Cardiac fibroblast (primary cell): ENCODE measurements at places on chromosomes 6 and 20.

DNA sequence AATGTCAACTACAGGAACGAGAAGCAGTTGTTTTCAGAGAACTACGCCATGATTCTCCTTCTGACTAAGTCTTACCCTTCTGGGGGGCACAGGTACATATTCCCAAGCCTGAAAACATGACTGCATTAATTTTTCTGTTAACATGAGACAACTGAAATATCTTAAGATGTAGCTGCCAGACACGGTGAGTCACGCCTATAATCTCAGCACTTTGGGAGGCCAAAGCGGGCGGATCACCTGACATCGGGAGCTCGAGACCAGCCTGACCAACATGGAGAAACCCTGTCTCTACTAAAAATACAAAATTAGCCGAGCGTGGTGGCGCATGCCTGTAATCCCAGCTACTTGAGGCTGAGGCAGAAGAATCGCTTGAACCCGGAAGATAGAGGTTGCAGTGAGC, 21.7 kb downstream of the TBC1D20 start:
- DNase-seq = no peak

DNA sequence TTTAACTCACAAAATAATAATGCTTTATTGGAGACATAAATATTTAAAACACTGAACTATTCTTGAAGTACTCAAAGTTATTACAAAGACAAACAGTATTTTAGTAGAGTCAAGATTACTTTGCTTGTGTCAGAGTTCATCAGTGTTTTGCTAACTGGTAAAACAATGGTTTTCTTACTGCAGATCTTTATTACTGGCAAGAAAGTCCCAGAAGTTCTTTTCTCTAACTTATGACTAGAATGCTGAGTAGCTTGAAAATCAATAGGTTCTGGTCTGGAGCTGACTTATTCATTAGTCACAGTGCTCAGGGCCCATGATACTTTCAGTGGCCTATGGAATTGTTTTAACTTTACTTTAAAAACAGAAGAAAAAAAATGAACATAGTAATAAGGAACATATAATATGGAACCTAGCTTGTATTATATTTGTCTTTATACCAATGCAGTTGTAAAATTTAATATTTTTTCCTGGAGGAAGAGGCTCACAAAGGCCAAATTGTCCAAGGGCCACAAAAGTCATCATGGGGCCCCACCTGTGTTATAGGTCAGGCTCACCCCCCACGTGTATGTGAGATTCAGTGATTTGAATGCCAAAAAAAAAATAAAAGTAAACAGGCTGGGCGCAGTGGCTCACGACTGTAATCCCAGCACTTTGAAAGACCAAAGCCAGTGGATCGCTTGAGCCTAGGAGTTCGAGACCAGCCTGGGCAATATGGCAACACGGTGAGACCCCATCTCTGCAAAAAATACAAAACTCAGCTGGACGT, 53.3 kb downstream of the PLEKHG1 start:
- peak; percentile 24 for DNase-seq

- DNase-seq = no peak
Measured at GRCh38 chr6:33166811-33167210, 25.5 kb downstream of the COL11A2 start.

DNA sequence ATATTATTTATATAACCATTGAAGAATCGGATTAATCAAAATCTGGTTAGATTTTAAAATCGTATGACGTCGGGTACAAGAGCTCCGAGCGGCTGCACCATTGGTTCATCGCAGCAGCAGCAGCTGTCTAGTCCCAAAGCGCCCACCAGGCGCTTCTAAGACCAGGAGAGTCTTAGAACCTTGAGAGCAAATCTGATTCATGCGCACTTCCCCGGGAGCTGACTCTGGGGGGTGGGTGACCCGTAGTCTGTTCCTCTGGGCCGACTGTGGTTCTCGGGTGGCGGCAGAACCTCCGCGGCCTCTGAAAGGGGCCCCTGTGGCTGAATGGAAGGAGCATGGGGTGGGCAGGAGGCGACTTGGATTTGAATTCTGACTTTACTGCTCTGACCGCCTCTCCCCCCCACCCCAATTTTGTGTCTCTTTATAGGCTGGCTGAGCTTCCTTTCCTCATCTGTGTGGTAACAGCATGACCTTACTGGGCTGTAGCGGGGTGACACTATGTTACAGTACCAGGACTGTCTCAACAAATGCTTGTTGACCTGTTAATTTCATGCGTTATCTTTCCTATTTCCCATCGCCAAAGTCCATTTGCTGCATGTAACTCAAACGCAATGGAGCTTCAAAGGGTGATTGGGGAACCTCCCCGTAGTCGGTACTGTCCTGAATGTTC, 119.7 kb downstream of the RTN4IP1 start:
- no peak for DNase-seq

DNA sequence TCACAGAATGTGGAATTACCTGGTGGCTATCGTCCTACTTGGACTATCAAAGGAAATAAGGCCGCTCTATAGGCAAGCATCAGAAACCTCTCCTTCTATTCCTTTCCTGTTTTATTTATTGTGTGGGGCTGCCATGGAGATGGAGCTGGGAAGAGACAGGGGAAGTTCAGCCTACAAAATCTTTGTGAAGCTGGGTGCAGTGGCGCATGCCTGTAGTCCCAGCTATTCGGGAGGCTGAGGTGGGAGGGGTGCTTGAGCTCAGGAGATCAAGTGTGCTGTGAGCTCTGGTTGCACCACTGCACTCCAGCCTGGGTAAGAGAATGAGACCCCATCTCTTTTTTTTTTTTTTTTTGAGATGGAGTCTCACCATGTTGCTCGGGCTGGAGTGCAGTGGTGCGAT, 60.3 kb downstream of the KCNB1 start:
- no peak for DNase-seq

GRCh38 chr6:53917464-53917842, 122.6 kb downstream of the LRRC1 start:
- no peak for DNase-seq

- DNase-seq = no peak
Measured at GRCh38 chr6:6560909-6561308, 27.6 kb upstream of the LY86 start.

DNA sequence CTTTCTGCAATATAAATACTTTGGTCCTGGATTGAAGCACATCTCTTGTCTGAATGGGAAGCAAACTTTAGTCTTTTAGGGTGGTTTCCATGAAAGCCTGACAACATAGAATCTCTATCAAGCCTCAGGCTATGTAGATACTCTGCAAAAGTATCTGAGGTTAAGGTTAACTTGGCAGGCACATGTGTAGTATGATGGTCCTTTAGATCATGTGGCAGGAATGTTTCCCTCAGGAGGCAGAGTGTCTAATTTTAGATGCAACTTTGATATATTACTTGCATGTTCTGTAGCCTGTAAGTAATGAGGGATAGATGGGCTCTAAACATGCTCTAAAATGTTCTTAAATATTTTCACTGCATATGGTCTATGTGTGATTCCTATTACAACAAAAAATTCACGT, 8.2 kb downstream of the MYB start:
- DNase-seq = no peak

- DNase-seq = no peak
Measured at GRCh38 chr6:105573138-105573537, 170.3 kb upstream of the PREP start.

DNA sequence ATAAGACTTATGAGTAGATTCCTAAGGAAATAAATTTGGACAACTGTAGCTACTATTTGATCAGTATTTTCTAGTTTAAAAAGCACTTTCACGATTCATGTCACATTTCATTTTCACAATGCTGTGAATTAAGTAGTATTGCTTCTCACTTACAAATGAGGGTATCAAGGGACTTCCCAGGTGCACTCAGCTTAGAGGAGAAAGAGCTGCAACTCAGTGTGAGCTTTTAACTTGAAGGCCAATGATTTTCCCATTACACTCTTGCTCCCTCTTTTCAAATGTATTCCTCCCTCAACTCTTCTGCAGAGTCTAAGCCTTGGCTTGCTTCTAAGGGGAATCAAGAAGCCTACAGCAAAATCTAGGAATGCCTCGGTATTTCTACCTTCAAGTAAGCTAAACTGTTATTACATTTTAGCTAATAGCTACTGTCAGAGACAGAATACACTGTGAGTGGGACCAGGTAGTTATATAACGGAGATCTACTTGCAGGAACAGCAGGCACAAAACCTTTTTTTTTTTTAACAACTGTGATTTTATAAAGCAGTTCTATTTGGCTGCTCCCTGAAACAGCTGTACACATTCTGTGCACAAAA, 339.0 kb downstream of the SYNE1 start:
- no peak for DNase-seq

GRCh38 chr6:105608711-105609374, 206.0 kb upstream of the PREP start:
- peak; percentile 66 for DNase-seq

DNA sequence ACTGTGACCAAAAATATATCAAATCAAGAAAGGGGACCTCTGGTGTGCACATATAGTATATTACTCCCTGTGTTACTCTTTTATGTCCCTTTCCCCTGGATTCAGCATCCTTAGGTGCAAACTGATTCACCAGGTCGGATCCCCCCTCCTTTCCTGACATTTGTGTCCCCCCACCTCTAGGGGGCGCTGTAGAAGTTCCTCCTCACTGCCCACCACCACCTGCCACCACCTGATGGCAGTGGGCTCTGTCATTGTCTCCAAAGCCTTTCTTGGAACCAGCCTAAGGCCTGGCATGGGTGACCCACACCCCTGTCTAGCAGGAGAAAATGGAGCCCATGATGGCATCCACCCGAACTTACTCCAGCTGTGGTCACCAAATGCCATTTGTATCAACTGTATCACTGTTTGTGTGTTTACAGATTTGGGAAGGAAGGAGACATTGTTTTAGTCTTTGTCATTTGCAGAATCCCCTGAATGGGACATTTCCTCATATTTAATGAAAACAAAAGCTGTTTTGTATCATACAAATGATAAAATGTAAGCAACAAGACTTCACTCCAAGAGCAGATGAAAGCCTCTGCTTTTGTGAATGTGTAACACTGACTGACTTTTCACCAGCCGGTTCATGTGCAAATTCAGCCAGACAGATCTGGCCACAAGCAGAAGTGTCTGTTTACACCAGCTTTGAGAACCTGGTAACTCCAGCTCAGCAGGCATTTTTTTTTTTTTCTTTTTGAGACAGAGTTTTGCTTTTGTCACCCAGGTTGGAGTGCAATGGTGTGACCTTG, 66.2 kb downstream of the ARMC2 start:
- peak; percentile 21 for DNase-seq

GRCh38 chr6:24768361-24768760, 6.4 kb upstream of the GMNN start:
- DNase-seq = no peak

- DNase-seq = no peak
Measured at GRCh38 chr6:69866351-69866769, at the start of gene COL19A1. TSS of gene COL19A1 (plus strand) at chr6:69866556. CDS start at chr6:69879568, 13,012 bp downstream.

DNA sequence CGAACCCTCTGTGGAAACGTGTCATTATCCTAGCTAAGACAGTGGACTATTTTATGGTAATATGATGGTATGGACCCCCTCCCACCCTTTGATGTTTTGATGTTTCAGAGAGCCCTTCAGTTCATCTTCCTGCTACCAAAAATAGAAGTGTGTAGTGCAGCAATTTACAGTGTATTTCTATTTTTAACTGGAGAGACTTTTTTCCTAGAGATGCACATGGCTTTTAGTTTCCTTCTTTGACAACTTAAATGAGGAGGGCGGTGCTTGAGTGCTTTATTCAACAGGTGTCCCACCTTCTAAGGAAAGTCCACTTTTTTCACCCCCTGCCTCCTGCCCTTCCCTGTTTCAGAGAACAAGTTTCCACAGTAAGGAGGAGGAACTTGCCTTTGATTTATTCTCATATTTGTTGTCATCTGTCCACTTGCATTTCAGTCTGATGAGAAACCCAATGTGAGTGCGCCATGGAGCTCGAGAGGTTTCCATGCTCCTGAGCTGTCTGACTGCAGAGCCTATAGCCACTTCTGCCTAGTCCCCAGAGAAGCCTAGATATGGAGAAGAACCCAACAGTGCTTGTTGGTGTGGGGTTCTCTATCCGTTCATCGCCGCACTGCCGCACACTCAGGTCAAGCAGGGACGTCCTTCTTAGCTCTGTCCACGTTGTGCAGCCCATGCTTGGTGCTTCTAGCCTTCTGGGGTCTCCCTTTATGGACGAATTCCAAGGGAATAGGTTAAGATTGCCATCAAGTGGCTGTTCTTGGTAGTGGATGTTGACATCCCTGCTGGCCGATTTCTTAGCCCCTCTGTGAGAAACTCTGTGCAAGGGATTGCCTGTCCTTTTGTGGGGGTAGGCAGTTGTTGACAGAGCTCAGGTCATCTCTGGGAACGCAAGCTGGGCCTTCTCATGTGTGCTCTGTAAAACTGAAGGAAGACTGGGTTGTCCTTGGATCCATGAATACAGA, 144.2 kb downstream of the JARID2 start:
- DNase-seq = peak; percentile 64

- no peak for DNase-seq
Measured at GRCh38 chr20:14986656-14987055, 649.2 kb upstream of the FLRT3 start.

- DNase-seq = no peak
Measured at GRCh38 chr6:87397656-87398055, 10.1 kb upstream of the CFAP206 start.

DNA sequence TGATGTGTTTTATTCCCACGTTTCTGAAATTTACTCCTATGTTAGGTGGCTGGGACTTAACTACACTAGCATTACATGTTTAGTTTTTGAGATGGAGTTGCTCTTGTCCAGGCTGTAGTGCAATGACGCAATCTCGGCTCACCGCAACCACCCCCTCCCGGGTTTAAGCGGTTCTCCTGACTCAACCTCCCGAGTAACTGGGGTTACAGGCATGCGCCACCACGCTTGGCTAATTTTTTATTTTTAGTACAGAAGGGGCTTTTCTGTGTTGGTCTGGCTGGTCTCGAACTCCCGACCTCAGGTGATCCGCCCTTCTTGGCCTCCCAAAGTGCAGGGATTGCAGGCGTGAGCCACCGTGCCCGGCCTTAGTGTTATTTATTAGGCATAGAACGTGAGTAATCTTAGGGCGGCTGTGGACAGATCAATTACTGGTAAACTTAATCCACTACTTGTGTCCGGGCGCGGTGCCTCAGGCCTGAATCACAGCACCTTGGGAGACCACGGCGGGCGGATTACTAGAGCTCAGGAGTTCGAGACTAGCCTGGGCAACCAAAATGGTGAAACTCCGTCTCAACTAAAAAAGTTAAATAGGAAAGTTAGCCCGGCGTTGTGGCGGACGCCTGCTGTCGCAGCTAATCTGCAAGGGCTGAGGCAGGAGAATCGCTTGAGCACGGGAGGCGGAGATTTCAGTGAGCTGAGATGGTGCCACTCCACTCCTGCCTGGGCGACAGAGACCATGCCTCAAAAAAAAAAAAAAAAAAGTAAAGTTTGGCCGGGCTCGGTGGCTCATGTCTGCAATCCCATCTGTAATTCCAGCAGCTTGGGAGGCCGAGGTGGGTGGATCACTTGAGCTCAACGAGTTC, 123.7 kb upstream of the BTN3A2 start:
- DNase-seq = peak; percentile 87

DNA sequence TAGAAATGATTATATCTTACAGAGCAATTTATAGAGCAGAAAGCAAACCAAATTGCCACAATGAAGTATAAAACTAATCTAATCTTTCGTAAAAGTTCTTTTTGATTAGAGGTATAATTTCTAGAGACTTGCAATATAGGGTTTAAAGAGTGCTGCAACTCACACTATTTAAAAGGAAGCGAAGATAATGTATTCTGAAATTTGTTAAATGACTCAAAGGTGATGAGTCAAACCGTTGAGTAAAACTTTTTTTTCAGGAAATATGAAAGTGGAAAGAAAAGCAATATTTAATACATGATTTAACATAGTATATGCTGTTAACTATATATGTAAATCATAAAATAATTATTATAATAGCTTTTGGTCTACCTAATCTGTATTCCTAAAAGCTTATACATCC, 133.6 kb downstream of the SYNE1 start:
- peak; percentile 5 for DNase-seq

- no peak for DNase-seq
Measured at GRCh38 chr20:9018346-9018745, 50.5 kb upstream of the PLCB4 start.
